Head of caudate nucleus (tissue), 42 donors: ENCODE measurements at places on chromosomes 2 and 18.

DNA sequence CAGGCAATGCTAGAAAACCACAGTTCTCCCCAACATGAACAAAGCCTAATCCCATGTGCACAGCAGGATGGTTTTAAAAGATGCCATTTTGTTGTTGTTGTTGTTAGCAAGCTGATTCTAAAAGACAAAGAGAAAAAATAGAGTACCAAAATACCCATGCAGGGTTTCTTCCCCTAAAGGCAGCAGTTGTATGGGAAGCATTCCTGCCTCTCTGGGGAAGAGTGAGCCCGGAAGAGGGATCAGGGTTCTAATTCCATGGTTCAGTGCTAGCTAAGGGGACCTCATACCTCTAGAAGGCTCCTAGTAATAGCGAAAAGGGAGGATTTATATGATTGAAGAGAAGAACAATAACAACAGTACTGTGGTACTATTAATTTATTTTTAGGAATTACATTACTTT is 327.6 kb downstream of the DPP10 start:
- DNase-seq, result no peak

- no peak for DNase-seq
Observed at GRCh38 chr2:191899410-191899809, 52.5 kb upstream of the CAVIN2 start.

GRCh38 chr2:48341551-48342133 is 188.3 kb upstream of the STON1 start:
- DNase-seq, result peak; percentile 62

GRCh38 chr2:8304821-8305766 is 376.8 kb upstream of the ID2 start:
- DNase-seq, result no peak

DNA sequence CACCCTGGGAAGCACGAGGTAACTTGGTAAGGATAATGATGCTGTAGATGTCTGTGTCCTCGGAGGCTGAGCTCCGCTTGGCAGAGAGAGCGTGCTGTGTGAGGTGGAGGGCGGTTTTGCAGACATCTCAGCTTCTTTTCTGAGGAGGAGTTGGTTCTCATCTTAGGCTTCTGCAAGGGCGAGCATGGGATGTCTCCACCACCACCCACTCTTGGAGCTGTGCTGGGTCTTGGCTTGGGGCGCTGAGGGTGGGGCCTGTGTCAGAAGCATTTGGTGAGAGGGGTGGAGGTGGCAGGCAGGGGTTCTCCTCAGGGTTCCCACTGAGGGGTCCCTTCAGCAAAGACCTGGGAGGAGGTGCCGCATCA is 9.2 kb downstream of the OXER1 start:
- DNase-seq, result no peak

- no peak for DNase-seq
Observed at GRCh38 chr2:10397297-10397875, 50.7 kb downstream of the ODC1 start.

DNA sequence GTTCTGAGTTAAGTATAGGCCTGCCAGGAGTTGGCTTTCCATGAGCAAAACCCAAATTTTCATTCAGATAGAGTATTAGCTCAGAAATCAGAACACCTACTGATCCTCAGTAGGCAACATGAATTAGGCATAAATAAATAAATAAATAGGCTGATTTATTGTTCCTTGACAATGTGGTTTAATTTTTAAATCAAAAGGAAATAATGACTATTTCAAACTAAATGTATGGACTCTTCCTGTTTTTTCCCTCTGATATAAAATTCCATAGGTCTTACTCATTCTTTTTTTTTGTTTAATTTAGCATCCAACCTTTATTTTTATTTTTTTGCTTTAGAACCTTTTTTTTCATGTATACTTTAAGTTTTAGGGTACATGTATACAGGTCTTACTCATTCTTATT is 140.2 kb upstream of the ITGA6 start:
- DNase-seq, result no peak

DNA sequence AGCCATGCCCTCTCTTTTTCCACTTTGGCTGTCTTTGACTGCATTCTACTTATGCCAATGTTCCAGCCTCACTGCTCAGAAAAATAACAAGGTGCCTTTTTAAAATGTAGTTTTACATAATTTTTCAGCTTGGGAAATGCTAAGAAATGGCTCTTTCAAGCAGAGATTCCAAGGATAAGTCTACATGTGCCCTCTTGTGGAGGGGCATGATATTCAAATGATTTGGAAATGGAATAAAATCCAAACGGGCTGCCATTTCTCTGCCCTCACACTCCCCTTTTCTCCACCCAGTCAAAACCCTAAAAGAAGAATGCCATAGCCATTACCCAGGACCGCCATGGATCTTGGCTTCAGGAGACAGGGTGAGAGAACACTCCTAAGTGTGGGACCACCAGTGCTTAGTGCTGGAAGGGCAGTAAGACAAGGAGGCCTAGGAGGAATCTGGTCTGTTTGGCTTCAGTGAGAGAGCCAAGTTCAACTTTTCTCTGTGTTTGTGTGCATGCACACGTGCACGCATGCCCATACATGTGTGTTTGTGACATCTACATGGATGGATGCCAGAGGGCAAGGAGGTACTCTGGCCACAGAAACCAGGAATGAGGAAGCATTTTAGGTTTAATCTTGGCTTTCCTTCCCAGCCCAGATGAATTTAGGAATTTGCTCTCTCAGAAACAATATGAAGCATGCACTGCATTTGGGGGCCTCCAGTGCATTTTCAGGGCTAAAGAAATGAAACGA is 174.0 kb upstream of the SLC14A2 start:
- DNase-seq, result no peak

- DNase-seq, result no peak
Observed at GRCh38 chr2:135485441-135485840, 45.6 kb downstream of the ZRANB3 start.

DNA sequence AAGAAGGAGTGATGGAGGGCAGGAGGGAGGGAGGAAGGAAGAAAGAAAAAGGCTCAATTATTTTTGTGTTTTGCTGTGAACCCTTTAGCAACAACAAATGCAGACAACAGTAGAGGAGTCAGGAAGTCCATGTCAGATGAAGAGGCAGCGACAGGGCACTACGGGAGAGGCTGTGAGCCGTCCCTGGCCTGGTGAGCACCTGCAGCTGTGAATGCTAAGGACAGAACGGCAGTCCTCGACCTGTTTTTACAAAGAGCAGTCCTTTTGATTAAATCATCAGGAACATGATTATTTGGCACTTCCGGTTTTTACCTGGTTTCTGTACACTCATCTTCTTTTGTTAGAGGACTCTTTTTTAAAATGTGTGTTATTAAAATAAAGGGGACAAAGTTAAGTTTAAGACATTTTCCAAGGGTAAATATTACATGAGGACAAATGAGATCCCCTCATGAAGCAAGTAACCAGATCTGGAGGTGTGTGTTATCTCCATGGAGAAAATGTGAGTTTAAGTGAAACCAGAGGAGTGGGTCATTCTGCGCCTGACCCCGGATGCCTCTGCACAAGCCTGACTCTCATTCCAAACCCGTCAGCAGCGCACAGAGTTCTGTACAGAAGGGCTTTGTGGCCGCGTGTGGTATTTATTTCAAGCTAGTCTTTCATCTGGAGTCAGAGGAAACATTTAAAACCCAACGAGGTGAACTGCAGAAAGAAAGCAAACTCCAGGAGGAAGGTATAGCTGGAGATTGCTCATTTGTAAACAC is 492.5 kb downstream of the SOX11 start:
- no peak for DNase-seq
